ENCODE measurements at places on chromosomes 7 and 10. TPM values are rescaled to one million over a fixed set of nuclear protein-coding genes. Genes with fewer than 3 reads are reported as not detected.

- no peak for DNase-seq
- H3K27ac ChIP-seq = no peak overlapping the region
- no peaks in the 10 kb centered on the region for H3K4me1 ChIP-seq
- peaks cover 3% of the 10 kb centered on the region for H3K27me3 ChIP-seq
- H3K36me3 ChIP-seq = no peaks in the 10 kb centered on the region
These were observed 17.2 kb upstream of the TLX1 start for GRCh38 chr10:101113890-101114403.

GRCh38 chr7:54823776-54824175 is 64.8 kb upstream of the SEC61G start:
- no peaks in the 10 kb centered on the region for H3K27me3 ChIP-seq
- no peak overlapping the region for H3K27ac ChIP-seq
- no peak overlapping the region for H3K4me3 ChIP-seq
- H3K4me1 ChIP-seq = peaks cover 9% of the 10 kb centered on the region
- no peak for DNase-seq
- H3K36me3 ChIP-seq = no peaks in the 10 kb centered on the region

DNA sequence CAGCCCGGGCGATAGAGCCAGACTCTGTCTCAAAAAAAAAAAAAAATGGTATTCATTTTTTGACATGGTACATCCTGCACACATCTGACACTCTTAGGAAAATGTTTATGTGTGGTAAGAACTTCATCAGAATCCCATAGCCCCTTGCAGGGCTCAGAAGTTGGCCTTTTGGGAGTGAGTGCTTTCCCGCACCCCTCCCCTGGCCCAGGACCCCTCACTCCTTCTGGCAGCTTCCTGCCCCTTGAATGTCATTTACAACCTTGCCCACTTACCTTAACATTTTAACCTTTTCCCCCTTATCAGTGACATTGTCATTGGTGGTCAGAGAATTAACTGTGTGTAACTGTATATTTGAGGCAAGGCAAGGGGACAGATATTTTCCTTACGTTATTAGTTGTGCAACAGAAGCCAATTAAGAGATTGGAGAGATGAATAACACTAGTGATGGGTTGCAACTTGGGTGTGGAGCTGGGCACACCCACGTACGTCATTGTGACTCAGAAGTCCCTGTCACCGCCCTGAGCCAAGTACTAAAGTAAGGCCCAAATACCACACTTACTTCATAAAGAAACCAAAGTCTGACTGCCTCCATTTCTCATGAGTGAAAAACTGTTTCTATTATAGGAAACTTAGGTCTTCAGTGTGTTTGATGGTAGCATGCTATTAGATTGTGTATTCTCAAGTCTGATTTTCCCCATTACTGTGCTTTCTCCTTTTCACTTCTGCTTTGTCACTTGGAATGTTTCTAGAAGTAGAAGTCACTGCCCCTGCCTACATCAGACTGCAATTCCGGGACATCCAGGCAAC is 31.6 kb downstream of the OGDH start:
- no peak overlapping the region for H3K4me3 ChIP-seq
- H3K27me3 ChIP-seq = no peaks in the 10 kb centered on the region
- peak overlapping the region; percentile 64 for H3K27ac ChIP-seq
- H3K36me3 ChIP-seq = no peaks in the 10 kb centered on the region
- DNase-seq = peak; percentile 83

DNA sequence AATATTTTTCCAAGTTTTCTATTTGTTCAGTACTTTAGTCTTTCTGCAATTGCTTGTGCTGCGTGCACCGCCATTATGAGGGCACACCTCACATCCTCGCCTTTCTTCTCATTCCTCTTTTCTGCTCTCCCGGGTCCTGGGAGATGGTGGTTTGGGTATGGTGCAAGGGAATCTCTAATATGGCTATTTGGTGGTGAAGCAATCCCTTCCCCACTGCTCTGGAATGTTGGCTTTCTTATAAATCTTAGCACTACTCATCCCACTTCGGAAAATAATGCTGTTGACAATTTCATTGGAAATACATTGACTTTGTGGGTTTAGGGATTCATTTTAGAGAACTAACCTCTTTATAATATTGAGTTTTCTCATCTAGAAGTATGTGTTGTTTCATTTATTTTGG is 1.9 kb upstream of the GCK start:
- H3K27ac ChIP-seq = no peak overlapping the region

GRCh38 chr10:131549116-131549515 is 237.6 kb upstream of the TCERG1L start:
- no peaks in the 10 kb centered on the region for H3K36me3 ChIP-seq
- DNase-seq = no peak

GRCh38 chr7:5532536-5533335 is 109.1 kb upstream of the TNRC18 start:
- peaks cover 21% of the 10 kb centered on the region for H3K4me1 ChIP-seq
- peak; percentile 92 for DNase-seq
- H3K4me3 ChIP-seq = peak overlapping the region; percentile 98
- peak overlapping the region; percentile 100 for H3K27ac ChIP-seq

DNA sequence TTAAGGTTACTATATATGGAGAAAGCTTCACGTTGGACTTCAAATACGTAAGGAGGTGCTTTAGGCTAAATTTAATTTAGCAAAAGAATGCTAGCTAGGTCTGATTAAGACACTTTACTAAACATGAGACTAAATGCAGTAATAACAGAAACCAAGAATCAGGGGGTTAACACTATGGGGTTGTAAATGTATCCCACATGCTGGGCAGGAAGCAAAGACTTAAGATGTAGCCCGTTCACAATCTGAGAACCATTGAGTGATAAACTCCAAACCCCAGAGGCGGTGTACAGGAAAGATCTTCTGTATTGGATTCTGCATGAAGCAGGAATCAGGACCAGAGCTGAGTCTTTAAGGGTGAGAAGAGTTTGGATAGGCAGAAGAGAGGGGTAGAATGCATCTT is 60.4 kb downstream of the FZD1 start:
- H3K4me3 ChIP-seq = no peak overlapping the region
- H3K4me1 ChIP-seq = no peaks in the 10 kb centered on the region
- no peak overlapping the region for H3K27ac ChIP-seq
- no peaks in the 10 kb centered on the region for H3K27me3 ChIP-seq
- DNase-seq = no peak
- no peaks in the 10 kb centered on the region for H3K36me3 ChIP-seq

DNA sequence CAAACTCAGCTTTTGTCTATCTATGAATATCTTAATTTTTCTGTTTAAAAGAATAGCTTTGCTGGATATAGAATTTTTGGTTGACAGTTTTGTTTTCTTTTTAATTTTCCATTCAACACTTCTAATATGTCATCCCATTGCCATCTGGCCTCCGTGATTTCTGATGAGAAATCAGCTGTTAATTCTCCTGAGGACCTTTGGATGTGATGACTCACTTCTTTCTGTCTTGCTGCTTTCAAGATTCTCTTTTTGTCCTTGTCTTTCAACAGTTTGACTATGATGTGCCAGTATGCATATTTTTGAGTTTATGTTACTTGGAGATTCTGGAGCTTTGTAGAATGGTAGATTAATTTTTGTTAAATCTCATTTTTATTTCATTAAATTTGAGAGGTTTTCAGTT is 38.4 kb downstream of the ZNF518A start:
- no peak for DNase-seq
- no peak overlapping the region for H3K4me3 ChIP-seq
- no peaks in the 10 kb centered on the region for H3K4me1 ChIP-seq
- H3K36me3 ChIP-seq = no peaks in the 10 kb centered on the region
- H3K27me3 ChIP-seq = no peaks in the 10 kb centered on the region

DNA sequence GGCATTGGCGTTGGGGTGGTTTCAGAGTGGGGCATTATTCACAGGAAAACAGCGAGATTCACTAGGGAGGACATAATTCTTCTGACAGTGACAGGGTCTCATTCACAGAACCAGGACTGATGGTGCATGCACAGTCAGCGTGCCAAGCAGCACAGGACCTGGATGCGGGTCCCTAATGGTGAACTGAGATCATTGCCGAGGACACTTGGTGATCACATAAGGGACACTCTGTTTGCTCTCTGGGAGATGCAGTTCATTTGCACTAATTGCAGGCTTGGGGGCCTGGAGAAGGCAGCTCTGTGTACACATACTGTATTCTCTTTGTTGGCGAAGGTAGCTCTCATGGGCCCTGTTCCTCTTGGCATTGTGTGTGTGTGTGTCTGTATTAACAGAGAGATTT is 716.1 kb downstream of the PHTF2 start:
- DNase-seq = no peak
- H3K27ac ChIP-seq = no peak overlapping the region
- no peaks in the 10 kb centered on the region for H3K4me1 ChIP-seq
- no peak overlapping the region for H3K4me3 ChIP-seq

GRCh38 chr10:126902157-126902556 is 3.1 kb upstream of the DOCK1 start:
- H3K27me3 ChIP-seq = no peaks in the 10 kb centered on the region
- peaks cover 17% of the 10 kb centered on the region for H3K4me1 ChIP-seq
- no peak for DNase-seq
- no peak overlapping the region for H3K4me3 ChIP-seq
- H3K27ac ChIP-seq = no peak overlapping the region

- peak; percentile 55 for DNase-seq
- H3K4me3 ChIP-seq = no peak overlapping the region
- H3K4me1 ChIP-seq = no peaks in the 10 kb centered on the region
- H3K27ac ChIP-seq = no peak overlapping the region
- H3K36me3 ChIP-seq = no peaks in the 10 kb centered on the region
These were observed 12.3 kb downstream of the DDC start for GRCh38 chr7:50552921-50553320.

- no peak overlapping the region for H3K27ac ChIP-seq
- H3K36me3 ChIP-seq = no peaks in the 10 kb centered on the region
- no peak for DNase-seq
- no peak overlapping the region for H3K4me3 ChIP-seq
- H3K4me1 ChIP-seq = no peaks in the 10 kb centered on the region
These were observed 109.8 kb downstream of the GRID1 start for GRCh38 chr10:86256690-86257315.

DNA sequence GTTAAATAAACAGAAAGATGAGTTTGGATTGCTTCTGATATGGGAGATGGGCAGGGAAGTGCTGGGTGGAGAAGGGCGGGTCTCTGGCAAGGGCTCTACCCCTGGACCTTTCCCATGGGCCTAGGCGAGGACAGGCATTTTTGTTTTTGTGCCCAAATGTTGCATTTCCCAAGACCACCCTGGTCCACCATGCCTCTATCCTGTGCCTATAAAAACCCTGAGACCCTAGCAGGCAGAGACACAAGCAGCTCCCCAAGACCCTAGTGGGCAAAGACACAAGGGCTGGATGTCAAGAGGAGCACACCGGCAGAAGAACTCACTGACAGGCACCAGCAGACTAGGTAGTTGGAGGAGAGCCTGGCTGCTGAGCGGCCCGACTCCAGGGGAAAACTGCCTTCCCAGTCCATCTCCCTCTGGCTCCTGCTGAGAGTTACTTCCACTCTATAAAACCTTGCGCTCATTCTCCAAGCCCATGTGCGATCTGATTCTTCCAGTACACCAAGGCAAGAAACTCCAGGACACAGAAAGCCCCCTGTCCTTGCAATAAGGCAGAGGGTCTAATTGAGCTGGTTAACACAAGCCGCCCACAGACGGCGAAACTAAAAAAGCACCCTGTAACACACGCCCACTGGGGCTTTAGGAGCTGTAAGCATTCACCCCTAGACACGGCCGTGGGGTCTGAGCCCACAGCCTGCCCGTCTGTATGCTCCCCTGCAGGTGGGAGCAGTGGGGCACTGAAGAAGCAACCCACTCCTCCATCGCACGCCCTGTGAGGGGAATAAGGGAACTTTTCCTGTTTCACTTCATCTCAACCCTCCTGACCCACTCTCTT is 291.4 kb downstream of the PTPRN2 start:
- H3K27me3 ChIP-seq = no peaks in the 10 kb centered on the region
- H3K36me3 ChIP-seq = no peaks in the 10 kb centered on the region
- no peaks in the 10 kb centered on the region for H3K4me1 ChIP-seq
- H3K4me3 ChIP-seq = no peak overlapping the region

DNA sequence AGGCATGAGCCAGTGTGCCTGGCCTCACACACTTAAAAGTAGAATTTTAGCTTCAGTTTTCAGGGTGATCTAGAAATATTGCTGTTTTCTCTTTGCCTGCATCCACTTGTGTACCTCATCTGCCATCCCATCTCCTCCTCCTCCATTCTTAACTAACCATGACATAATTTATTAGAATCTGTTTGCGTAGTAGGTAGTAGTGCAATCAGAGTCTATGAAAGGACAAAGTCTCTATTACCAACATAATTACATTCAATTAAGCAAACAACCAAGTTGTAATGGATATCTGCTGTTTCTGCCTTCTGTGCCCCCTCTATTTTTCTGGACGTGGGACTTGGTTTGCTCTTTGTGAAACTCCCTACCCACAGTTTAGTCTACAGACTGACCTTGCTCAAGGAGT is 72.9 kb downstream of the CDK14 start:
- H3K27ac ChIP-seq = no peak overlapping the region
- H3K36me3 ChIP-seq = no peaks in the 10 kb centered on the region
- no peaks in the 10 kb centered on the region for H3K27me3 ChIP-seq
- no peak overlapping the region for H3K4me3 ChIP-seq
- no peaks in the 10 kb centered on the region for H3K4me1 ChIP-seq
- DNase-seq = no peak

DNA sequence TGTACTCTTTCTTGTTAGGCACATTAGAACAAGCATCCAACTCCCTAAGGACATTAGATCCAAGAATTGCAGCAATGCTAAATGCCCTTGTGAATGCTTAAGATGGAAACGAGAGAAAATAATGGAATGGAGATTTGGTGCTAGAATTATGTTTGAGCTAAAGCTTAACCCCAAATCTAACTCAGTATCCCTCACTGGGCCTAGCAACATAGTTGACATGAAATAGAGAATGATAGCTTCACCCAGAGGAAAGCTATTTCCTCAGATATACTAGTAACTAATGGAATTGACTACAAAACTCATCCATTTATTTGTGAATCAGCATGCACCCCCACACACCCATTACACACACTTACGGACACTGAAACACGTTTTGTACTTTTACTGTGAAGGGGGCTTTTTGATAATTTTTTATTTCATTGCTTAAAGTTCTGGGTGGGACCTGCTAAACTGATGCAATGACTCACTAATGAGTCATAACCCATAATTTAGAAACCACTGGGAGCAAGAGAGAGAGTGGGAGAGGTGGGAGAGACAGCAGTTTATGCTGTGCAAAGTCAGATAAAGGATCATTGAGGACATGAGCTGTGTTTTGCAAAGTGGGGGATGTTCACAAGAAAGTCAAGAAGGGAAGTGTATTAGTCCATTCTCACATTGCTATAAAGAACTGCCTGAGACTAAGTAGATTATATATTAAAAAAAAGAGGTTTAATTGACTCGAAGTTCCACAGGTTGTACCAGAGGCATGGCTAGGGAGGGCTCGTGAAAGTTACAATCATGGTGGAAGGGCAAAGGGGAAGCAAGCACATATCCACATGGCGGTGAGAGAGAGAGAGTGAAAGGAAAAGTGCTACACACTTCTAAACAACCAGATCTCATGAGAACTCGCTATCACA is 382.7 kb downstream of the SFMBT2 start:
- no peaks in the 10 kb centered on the region for H3K4me1 ChIP-seq
- H3K36me3 ChIP-seq = no peaks in the 10 kb centered on the region
- H3K27me3 ChIP-seq = no peaks in the 10 kb centered on the region
- no peak for DNase-seq

- H3K36me3 ChIP-seq = no peaks in the 10 kb centered on the region
- no peak overlapping the region for H3K27ac ChIP-seq
- DNase-seq = no peak
These were observed 23.8 kb upstream of the SEC61G start for GRCh38 chr7:54782829-54783228.

Gene WNT8B
- total RNA-seq = not detected

Gene EPO
- not detected for total RNA-seq

Gene LHFPL3
- 0.55 TPM for total RNA-seq

Gene TES
- total RNA-seq = 514 TPM

Gene TMEM236
- total RNA-seq = 1.3 TPM

Gene TRDMT1
- 8.9 TPM for total RNA-seq

Gene OPALIN
- not detected for total RNA-seq

Gene ACBD7
- not detected for total RNA-seq

Gene UBE3C
- 78.2 TPM for total RNA-seq

All from sigmoid colon (tissue), 7 donors.